HT-29 (cell line): ENCODE measurements at places on chromosomes 7 and 10. TPM values are rescaled to one million over a fixed set of nuclear protein-coding genes. Genes with fewer than 3 reads are reported as not detected.
A peak's percentile ranks its signal among the peaks of the same experiment; 100 is the strongest.

DNA sequence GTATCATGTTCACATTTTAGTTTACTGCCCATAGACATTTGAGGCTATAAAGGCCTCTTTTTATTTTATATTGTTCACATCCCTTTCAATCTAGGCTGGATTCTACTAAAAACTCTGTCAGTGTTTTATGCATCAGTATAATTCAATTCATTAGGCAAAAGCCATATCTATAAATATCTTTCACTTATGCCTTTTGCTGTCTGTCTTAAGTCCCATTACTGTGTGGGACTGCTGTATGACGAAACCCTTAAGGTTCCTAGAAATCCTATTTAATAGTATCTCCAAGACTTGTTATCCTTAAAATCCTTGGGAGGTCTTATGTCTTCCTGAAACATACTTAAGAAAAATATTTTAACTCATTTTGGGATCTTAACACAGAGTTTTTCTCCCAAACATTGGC, 139.2 kb downstream of the HGF start:
- DNase-seq, result no peak

DNA sequence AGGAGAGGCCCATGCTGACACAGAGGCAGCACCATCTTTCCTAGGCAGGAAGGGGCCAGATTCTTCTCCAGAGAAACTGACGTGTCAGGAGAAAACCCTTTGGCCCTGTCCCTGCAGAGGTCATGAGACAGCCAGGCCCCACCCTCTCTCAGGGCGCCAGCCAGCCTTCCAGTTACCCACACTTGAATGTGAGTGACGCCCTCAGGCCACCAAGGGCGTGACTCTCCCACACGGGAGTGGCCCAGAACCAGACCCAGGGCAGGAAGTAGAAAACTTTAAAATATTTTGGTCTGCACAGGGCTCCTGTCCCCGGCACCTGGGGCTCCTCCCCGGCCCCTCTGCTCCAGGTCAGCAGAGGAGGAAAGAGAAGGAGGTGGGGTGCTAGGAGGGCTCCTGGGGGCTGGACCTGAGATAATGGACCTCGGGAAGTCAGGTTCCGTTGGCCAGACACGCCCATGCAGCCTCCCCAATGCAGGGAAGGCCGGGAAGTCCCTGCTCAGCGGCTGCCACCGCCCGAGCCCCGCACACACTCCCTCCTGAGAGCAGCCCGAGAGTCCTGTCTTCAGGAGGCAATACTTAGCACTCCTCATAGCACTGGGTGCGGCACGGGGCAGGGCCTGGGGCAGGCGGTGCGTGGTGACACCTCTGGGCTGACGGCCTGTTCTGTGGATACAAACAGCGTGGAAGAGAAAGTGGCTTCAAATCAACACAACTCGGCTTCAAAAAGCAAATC, 67.0 kb upstream of the CFAP46 start:
- DNase-seq, result peak; percentile 33

DNA sequence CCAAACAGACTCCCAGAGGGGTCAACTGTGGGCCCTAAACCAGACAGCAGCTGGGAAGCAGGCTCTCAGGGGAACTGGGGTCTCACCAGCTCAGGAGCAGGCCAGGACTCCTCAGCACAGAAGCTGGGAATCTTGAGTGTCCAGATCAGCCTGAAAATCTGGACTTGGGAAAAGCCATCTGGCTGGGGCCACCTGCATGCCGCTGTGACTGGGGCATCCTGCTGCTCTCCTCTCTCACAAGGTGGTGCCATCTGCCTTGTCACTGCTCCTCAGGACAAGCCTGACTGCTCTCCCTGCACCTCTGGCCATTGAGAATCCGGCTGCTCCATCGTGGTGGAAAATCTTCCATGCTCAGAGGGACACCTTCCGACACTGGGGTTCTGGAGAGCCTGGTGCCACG, 141.4 kb downstream of the PLPP4 start:
- peak; percentile 12 for DNase-seq

The ACTR3C gene
- 37.7 and 45.9 TPM in 2 replicates for total RNA-seq
